ENCODE measurements at places on chromosomes 6 and 20.
A peak's percentile ranks its signal among the peaks of the same experiment; 100 is the strongest.

GRCh38 chr6:112233847-112234246 lies 20.5 kb downstream of the LAMA4 start:
- no peak for DNase-seq

DNA sequence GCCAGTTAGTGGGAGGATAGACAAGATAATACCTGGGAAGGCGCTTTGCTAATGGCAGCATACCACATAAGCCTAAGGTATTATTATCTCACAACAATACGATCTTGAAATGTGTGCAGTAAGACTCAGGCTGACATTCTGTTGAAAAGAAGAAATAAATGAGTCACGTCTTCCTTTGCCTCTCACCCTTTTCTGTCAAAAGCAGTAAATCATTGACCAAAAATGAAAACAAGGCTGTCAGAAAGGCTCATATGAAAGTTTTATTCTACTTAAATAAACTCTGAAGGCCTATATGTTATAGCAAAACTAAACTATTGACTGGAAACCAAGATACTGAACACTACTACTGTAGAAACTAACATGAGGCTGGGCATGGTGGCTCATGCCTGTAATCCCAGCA lies 43.1 kb upstream of the IL20RA start:
- DNase-seq, result no peak

GRCh38 chr6:20933057-20933788 lies 399.0 kb downstream of the CDKAL1 start:
- no peak for DNase-seq

DNA sequence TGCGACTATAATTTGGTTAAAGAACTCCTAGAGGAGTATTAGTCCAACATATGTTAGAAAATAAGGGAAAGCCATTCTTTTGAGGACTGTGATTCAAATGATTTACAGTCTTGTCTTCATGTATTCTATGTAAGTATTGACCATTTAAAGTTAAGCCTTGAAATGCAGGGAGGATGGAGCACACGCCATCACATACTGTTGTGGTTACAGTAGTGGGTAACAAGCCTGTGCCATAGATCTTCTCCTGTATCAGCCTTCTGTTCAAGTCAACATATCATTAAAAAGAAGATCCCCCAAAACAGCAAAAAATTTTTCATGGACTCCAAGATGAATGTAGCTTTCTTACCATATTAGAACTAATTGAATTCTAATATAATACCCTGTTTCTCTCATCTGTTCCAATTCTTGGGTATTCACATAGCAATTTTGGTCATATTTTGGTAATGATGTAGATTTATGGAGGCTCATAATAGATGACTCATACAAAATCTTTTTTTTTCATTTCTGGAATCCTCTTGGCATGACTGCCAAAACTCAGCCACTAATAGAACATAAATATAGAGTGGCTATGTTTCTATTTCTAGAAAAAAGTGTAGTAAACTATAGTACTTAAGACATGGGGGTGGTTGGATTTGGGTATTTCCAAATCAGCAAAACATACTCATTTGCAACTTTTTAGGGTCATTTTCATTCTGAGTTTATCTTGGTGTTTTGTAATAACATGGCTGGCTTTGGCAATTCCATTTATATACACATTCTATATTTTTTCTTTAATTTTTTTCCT lies 413.5 kb downstream of the BCKDHB start:
- no peak for DNase-seq

DNA sequence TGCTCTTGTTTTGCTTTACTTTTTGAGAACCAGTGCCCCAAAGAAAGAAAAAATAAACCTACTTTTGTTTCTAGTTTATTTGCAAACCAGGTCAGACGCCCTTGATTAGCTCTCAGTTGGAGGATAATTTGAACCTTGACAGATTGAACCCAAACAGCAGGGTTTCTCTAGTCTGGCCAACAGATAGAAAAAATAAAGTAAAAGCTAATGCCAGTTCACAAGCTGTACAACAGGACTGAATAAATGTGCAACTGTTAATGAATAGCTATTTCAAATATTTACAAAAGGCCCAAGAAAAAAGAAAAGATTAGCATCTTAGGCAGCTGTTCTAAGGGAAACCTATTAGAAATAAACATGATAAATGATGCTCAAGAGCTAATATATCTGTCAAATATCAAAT lies 331.8 kb downstream of the CDKAL1 start:
- DNase-seq, result no peak

- DNase-seq, result no peak
Observed at GRCh38 chr20:26324177-26324576, 627.5 kb upstream of the ZNF337 start.

GRCh38 chr6:41597246-41598000 lies 40.8 kb upstream of the MDFI start:
- no peak for DNase-seq

- DNase-seq, result no peak
Observed at GRCh38 chr6:53020005-53020744, 25.1 kb upstream of the GSTA4 start.

DNA sequence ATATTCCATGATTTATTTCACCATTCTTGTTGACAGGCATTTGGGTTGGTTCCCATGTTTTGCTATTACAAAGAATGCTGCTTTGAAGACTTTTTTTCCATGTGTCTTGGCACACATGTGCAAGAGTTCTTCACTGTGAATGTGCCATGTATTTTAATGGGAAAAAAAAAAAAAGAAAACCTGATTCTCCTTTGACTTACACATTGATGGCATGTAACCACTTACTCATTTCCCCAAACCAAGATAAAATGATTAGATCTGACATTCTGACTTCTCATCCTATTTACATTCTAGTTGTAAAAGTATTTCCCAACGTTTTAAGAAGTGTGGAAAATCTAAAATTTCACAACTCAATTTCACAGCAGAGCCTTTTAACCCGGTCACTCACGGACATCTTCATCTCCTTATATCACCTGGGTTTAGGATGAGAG lies 4.4 kb downstream of the CAP2 start:
- no peak for DNase-seq

DNA sequence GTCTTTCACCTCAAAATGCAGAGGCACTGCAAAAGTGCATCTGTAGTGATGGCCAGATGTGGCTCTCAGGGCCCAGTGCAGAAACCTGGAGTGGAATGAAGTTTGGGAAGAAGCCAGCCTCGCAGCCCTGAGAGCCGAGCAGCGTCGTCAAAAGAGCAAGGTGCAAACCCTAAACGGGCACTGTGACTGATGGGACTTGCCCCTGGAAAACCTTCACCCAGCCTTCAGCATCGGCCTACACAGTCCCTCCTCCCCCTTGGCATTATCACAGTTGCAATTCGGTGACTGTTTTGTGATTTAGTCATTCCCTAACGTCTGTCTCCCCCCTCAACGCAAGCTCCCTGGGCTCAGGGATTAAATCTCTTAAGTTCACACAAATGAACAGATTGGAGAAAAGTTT lies 38.6 kb downstream of the TAF4 start:
- DNase-seq, result no peak

- DNase-seq, result no peak
Observed at GRCh38 chr6:89122625-89123024, 4.8 kb upstream of the SRSF12 start.

GRCh38 chr20:35317416-35318210 lies 25.4 kb upstream of the FAM83C start:
- DNase-seq, result no peak

GRCh38 chr6:141463237-141463977 lies 669.3 kb upstream of the GJE1 start:
- DNase-seq, result no peak

DNA sequence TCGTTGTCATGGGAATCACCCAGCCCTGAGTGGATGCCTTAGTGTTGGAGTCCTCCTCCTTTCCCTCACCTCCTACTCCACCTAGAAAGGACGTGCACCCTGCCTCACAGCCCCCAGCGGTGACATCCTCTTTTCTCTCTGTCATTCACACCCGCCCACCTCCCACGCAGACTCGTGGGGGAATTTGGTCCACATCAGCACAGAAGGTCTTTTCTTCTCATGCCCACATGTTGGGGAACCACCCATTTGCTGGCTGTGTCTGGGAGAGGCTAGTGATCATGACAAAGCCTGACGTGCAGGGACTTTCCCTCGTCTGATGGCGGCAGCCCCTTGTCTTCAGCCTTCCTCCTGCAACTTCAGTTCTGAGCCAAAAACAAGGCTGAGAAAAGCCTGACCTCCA lies 96.0 kb upstream of the CNKSR3 start:
- no peak for DNase-seq

GRCh38 chr20:50346374-50347283 lies 156.0 kb downstream of the CEBPB start:
- DNase-seq, result peak; percentile 93

- no peak for DNase-seq
Observed at GRCh38 chr6:139161817-139162284, 27.0 kb downstream of the HECA start.

DNA sequence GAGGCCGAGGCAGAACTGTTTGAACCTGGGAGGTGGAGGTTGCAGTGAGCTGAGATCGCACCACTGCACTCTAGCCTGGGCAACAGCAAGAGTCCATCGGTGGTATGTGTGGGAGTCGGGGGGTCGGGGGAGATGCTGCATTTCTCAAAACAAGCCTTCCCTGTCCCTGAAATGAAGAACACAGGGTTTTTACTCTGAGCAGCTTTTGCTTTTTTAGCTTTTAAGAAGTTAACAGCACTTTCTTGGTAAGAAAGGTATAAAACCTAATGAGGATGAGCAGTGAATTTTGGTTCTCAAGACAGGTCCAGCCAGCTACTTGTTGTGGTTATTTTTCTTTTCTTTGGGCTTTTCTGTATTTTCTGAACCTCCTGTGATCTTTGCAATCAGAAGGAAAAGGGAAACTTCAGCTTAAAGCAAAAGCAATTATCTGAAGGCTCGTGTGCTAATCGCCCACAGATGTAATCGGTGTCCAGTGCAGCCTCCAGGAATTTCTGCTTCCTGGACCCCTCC lies 3.7 kb downstream of the RPL10A start:
- no peak for DNase-seq

DNA sequence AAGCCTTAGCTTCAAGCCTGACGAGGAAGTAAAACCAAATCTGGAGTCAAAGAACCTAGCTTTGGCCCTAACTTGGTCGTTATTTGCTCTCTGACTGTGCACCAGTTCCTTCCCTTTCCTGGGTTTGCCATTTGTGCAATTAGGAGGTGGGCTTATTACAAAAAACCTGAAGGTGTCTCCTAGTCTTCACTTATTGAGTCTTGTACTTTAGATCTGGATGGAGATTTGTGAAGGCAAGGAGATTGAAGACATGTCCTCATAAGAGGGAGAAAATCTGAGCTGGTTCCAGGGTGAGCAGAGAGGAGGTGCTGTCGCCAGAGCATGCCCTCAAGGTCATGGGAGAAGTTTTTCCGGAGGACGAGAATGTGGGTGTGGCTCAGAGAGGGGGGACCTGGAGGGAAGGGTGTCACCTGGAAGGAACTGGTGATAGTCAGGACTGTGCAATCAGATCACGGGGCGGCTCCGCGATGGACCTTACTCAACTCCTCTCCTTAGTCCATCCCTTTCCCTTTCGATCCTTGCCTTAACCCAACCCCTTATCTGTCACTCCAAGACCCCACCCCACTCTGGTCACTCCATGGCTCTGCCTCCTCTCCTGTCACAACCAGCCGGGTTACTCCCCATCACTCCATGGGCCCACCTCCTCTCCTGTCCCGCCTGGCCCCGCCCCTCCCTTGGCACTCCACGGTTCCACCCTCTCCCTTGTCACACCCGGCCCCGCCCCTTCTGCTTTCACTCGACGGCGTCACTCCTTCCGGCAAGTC lies 588 bp upstream of the ACSS2 start:
- peak; percentile 99 for DNase-seq

GRCh38 chr20:55449091-55449490 lies 556.2 kb downstream of the CBLN4 start:
- no peak for DNase-seq

GRCh38 chr6:170034294-170034693 lies 256.6 kb downstream of the DLL1 start:
- DNase-seq, result no peak

DNA sequence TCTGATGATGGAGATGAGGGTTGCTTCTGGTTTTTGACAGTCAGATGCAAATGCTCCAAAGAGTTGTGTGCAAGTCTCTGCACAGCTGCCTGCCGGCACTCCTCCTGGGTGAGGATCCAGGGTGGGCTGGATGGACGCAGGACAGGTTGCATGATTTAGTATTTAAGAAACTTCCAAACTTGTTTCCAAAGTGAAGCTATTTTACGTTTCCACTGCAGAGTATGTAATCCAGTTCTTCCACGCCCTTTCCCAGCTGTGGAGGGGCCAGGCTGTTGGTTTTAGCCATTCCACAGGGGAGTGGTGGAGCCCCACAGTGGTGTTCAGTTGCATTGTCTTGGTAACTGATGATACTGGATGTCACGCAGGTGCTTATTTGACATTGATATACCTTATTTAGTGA lies 157.3 kb downstream of the THBS2 start:
- DNase-seq, result no peak

GRCh38 chr20:47353692-47354463 lies 2.6 kb downstream of the ZMYND8 start:
- no peak for DNase-seq

DNA sequence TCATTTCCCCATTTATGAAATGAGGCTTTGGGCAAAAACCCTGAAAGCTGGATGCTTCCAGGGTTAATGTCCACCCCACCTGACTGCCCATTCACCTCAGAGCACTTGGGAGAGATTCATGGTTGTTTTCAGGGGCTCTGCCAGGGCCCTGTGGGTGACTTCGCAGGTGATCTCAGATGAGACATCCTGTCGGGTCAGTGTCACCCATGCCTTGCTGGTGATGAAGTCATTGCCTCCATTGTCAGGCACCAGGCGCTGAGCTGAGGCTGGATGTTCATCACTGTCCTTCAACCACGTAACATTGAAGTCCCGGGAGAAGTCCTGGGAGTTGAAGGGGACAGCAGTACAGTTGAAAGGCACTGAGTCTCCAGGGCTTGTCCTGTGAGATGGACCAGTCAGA lies 115.6 kb upstream of the SIRPA start:
- no peak for DNase-seq

DNA sequence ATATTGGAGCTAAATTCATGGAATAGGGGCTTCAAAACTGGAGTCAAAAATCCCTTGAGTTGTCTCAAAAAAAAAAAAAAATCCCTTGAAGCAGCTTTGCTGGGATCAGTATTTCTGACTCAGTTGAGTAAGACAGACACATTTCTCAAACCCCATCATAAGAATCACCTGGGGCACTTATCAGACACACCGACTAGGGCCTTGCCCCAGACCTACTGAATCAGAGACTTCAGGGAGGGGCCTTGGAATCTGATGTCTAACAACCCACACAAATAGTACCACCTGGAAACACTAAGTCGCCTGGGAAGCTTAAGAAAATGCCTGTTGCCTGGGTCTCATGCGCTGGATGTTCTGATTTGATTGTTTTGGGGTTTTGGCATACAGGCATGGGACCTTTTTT lies 44.9 kb upstream of the RNF144B start:
- no peak for DNase-seq

DNA sequence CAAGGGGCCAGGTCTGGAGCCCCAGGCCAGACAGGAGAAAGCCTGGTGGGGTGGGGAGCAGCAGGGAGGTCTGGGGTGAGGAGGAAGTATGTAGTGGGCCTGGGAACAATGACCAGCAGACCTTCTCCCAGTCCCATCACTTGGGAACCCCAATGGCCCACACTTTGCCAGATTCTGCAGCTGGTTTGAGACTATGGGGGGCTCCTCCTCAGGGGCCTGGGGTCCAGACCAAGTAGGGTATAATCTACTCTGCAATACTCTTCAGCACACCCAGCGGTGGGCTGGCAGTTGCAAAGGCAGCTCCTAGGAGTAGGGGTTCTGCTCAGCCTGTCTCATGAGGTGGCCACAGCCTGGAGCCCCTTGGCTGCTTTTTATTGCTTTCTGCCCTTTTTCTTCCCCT lies 52.8 kb downstream of the NPEPL1 start:
- peak; percentile 11 for DNase-seq

GRCh38 chr20:52493171-52493721 lies 301.7 kb upstream of the ZFP64 start:
- peak; percentile 58 for DNase-seq

GRCh38 chr6:92376691-92377090 lies 1042.7 kb downstream of the EPHA7 start:
- DNase-seq, result no peak

Measured in right atrium auricular region (tissue), 2 donors.